ENCODE measurements at places on chromosomes 5 and 9.

GRCh38 chr5:175889910-175890684 is 18.7 kb downstream of the CPLX2 start:
- no peak for DNase-seq

DNA sequence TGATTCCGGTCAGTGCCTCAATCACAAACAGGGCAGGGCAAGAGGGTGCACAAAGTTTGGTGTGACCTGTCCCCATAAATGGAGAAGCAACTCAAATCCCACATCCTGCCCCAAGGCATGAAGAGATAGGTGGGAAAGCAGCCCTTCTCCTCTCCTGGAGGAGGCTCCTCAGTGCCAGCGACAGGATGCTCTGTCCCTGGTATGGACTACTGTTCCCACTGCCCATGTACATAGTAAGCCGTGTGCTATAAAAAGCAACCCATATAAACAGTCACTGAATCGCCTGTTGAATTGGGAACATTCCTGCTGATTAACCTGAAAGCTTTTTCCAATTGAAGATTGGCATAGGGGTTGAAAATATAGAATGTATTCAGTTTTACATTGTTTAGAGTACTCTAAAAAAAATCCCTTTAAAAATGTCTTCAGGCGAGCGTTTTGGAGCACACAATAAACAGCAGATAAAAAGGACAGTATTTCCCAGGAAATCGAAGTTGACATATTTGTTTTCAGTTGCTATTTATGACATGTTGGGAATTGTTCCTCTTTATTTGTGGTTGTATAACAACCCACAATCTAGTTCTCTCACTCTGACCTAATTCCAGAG is 513.9 kb downstream of the DIRAS2 start:
- no peak for DNase-seq

- DNase-seq, result no peak
Observed at GRCh38 chr9:125258160-125258785, 3.4 kb upstream of the GAPVD1 start.

DNA sequence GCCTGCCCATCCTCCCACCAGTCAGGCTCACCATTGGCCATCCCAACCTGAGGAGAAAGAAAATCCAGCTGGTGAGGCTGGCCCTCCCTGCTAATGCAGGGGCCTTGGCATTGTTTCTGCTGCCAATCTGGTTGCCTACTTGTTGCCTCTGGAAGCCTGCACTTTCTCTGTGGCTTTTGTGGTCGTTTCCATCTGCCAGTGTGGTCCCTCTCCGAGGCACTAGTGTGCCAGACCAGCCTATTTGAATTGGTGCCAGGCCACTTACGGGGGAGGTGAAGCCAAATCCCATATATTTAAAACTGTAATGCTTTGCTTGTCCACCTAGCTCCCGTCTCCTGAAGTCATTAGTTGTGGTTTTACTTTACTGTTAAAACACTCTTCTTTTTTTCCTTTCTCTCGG is 213.4 kb upstream of the ADAMTSL1 start:
- no peak for DNase-seq

DNA sequence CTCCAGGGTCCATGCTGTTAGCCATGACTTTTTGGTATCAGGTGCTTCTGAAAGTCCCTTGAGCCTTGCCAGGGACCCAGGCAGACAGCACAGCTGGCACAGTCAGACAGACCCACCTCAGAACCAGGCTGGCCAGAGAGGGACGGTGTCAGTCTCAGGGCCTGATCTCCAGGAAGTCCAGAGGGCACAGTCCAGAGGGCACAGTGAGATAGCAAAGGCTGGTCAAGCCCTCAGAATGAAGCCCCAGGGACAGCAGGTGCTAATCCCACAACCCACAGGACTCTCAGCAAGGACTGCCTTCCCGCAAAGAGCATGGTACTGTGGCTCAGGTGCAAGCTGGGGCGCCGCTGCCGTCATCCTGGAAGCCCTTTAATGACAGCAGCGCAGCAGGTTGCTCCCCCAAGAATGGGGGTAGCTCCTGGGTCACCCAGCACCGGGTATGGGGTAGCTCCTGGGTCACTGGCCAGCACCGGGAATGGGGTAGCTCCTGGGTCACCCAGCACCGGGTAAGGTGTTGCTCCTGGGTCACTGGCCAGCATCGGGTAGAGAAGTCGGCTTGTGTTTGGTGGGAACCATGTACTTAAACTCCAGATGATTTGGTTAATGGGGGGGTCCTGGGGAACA is 105.6 kb upstream of the PHYKPL start:
- DNase-seq, result no peak

DNA sequence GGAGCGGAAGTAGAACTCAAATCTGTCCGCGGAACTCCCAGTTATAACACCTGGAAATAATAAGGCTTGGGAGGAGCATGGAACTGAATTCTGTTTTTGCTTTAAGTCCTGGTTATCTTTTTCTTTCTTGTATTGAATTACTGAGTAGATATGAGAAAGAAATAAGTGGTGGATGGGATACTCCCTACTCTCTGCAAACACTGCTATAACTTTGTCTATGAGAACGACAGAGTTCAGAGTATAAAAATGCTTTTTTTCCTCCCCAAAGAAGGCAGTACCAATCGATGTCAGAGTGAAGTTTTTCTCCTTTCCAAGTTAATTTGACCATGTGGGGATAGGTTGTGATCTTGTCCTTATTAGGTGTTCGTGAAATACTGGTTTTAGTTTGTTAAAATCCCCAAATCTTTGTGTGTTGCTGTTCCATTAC is 1.2 kb downstream of the RIC1 start:
- no peak for DNase-seq

GRCh38 chr9:97934321-97935115 is 3.5 kb downstream of the HEMGN start:
- DNase-seq, result no peak

DNA sequence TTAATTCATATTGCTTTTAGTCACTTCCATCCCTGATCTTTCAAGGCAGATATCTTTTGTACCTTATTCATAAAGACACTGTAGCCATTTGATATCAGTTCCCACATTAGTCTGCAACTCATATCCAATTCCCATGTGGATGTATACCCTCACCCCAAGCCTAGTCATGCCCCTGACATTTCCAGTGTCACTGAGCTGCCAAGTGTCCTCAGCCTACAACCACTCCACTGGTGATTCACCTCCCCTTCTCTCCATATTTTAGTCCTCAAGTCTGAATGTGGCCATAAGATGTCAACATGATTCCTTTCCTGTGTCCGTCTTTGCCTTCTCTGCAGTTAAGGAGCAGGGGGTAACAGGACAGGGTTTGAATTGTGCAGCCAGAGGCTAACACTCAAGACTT is 346.9 kb downstream of the RAB3C start:
- no peak for DNase-seq

DNA sequence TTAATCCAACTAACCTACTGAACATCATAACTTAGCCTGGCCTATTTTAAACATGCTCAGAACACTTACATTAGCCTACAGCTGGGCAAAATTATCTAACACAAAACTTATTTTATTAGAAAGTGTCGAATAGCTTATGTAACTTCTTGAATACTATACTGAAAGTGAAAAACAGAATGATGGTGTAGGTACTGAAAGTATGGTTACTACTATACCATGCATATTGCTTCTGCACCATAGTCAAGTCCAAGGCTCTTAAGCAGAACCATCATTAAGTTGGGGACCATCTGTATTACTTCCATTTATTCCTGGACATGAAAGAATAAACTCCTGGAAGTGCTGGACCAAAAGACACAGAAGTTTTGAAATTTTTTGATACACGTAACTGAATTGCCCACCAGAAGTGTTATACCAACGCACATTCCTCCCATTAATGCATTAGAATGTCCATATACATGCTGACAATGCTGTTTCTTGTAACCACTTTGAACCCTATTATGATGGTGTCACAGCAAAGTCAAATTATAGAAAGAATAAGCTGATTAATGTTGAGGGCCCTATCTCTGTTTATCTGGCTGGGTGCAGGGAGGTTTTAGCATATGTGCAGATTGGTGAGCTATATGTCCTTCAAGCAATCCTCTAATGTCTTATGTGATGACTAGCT is 375.7 kb downstream of the ACTL7B start:
- no peak for DNase-seq

DNA sequence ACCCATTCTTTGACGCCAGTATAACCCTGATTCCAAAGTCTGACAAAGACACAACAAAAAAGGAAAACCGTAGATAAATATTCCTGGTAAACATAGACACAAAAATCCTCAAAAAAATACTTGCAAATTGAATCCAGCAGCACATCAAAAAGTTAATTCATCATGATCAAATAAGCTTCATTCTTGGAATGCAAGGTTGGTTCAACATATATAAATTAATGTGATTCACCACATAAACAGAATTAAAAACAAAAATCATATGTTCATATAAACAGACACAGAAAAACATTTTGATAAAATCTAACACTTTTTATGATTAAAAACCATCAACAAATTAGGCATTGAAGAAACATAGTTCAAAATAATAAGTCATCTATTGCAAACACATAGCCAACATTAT is 324.2 kb upstream of the TRPC7 start:
- DNase-seq, result no peak

GRCh38 chr5:40983781-40984180 is 74.5 kb downstream of the C7 start:
- DNase-seq, result no peak

DNA sequence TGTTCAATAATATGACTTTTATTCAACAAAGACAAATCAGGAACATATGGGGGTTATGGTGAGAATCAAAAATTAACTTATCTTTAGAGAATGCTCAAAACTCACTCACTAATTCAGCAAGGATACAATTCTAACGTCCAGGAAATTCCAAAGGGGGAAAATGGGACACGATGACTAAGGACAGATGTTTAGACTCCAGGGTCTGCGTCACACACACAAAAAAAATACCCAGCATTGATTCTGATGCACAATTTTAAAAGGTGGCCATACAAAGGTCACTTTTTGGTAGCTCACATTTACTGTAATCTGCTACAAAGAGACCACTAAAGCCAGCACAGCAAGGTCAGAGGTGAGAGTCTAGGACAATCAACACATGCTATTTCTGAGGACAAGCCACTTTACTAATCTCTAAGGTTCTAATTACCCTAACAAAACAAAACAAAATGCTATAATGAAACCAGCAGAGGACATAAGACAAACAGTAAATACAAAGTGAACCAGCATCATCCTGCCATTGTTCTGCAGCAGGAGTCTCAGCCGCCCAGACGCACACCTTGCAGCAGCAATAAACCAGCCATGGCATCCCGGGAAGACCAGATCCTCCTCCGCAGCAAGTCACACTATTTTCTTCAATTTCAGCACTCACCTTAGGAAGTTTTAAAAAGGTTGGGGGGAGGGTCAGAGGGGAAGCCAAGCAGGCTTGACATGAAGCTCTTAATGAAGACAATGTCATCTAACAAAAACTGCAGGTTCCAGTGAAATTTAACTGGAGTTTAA is 57.8 kb downstream of the TTC39B start:
- DNase-seq, result no peak

DNA sequence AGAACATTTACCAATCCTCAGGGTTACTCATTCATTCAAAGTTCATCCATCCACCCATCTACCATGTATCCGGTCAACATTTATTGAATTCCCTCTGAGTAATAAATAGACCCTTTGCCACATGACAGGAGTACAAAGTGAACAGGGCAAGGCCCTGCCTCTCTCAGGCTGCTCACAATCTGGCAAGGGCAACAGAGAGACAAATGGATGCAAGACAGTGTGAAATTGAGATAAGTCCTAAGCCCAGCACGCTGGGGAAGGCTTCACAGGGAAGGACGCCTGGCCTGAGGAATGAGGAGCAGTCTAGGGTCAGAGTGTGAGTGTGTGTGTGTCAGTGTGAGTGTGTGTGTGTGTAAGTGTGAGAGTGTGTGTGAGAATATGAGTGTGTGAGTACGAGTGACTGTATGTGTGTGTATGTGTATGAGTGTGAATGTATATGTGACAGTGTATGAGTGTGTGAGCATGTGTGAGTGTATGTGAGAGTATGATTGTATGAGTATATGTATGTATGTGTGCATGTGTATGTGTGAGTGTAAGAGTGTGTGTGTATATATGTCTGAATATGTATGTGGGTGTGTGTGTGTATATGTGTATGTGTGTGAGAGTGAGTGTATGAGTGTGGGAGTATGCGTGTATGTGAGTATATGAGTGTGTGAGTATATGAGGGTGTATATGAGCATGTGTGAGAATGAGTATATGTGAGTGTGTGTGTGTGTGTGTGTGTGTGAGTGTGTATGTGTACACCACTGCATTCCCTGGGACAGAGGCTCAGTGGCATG is 145.6 kb downstream of the FSTL4 start:
- no peak for DNase-seq

DNA sequence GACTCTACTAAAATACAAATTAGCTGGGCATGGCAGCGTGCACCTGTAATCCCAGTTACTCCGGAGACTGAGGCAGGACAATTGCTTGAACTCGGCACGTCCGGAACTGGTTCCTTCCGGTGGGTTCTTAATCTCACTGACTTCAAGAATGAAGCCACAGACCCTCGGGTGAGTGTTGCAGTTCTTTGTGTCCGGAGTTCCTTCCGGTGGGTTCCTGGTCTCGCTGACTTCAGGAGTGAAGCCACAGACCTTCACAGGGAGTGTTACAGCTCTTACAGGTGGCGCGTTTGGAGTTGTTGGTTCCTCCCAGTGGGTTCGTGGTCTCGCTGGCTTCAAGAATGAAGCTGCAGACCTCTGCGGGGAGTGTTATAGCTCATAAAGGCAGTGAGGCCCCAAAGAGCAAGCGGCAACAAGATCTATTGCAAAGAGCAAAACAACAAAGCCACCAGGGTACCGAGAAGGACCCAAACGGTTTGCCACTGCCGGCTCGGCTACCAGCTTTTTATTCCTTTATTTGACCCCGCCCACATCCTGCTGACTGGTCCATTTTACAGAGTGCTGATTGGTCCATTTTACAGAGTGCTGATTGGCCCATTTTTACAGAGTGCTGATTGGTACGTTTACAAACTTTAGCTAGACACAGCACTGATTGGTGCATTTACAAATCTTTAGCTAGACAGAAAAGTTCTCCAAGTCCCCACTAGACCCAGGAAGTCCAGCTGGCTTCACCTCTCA is 28.6 kb upstream of the SLC6A19 start:
- peak; percentile 16 for DNase-seq
